Colonic mucosa (tissue), 4 donors: ENCODE measurements at places on chromosomes 2 and 18.

DNA sequence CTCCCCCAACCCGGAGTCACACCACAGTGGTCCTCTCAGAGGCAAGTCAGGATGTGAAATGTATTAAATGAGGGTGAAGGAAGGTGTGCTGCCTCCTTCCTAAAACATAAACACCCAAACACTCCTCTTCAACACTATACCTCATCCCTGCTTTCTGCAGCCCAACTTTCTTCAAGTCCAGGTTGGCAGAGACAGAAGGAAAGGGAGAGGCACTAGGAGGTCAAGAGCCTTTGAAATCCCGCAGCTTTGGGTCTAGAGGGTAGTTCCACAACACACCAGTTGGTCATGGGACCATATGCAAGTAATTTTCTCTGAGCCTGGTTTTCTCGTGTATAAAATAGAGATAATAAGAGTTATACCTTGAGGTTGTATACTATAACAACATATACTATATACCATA, 38.4 kb downstream of the FIGN start:
- no peak for DNase-seq

DNA sequence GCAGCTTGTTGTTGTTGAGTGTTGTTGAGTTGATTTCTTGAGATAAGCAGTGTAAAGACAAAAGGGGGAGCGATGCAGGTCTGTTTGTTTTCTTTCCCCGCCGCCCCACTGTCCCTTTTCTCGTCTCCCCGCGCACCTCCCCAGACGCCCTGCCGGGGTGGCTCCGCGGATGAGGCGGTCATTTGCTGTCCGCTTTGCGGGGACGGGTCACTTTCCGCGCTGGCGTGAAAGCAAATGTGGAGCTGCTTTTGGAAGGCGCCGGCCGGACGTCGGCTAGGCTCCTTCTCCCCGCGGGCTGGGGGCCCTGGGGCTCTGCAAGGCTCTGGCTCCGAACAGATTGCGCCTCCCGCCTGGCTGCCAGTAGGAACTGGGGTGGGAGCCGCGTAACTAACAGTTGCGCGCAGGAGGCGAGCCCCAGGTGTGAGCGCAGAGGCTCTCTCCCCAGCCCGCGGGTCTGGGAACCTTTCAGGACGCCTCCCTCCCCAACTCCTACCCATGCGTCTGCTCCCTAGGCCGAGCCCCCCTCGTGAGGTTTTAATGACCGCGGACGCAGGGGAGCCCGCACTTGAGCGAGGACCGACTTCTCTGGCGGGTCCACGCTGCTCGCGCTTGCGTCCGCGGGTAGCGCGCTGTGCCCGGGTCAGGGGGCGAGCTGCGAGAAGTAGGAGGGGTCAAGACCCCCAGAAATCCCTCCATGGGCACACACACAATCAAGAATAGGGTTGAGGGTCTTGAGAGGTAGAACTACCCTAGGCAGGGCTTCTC, 146.6 kb downstream of the MEIS1 start:
- no peak for DNase-seq

GRCh38 chr2:158755310-158756087, 39.6 kb upstream of the DAPL1 start:
- DNase-seq = no peak

- DNase-seq = no peak
Observed at GRCh38 chr2:100822587-100823248, 2.8 kb downstream of the NPAS2 start.

GRCh38 chr2:179201869-179202268, 62.8 kb downstream of the SESTD1 start:
- DNase-seq = no peak

GRCh38 chr18:24763765-24764513, 303.5 kb downstream of the HRH4 start:
- DNase-seq = no peak

- no peak for DNase-seq
Observed at GRCh38 chr2:227000123-227000522, 163.9 kb downstream of the COL4A4 start.

GRCh38 chr2:29253-29652, 17.1 kb downstream of the FAM110C start:
- DNase-seq = no peak

DNA sequence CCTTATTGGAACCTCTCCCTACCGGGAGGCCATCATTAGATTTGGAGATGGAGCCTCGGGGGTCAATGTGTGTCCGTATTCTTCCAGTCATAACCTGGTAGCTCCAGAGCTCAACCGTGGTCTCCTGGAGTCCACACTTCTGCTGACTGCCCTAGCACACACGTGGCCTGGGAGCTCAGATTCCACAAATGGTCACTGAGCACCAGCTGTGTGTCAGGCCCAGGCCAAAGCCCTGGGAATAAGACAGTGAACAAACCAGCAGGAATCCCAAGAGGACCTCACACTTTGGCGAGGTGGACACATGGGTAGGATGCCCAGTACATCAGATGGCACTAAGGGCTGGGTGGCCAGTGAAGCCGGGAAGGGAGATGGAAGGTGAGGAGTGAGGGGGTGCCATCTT, 15.5 kb downstream of the GYPC start:
- DNase-seq = no peak

- peak; percentile 19 for DNase-seq
Observed at GRCh38 chr2:63488118-63488713, 100.1 kb downstream of the WDPCP start.

DNA sequence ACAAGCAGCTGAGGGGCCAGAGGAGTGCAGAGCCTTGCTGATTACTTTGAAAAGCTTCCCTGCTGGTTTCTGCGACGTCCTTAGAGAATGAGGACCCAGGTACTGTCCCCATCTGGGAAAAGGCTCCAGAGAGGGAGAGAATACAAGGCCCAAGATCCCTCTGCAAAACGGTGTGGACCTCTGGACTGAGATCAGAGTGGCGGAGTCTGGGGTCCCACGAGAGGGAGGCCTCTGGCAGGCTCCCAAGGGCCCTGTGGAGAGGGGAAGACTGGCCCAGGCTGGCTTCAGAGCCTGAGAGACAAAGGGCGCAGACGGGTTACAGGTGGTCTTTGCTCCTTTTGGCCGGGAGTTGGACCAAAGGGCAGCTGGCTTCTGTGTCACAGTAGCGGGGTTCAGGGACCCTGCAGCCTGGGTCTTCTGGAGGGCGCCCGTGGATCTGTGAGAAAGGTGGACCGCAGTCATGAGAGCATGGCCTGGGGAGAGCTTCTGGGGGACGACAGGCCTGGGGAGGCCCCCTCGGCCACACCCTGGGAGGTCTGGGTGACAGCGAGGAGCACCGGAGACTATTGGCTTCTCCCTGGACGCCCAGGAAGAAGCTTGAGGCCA, 805 bp downstream of the SNORC start:
- DNase-seq = no peak

- DNase-seq = no peak
Observed at GRCh38 chr2:239086325-239087020, 238.6 kb downstream of the TWIST2 start.

DNA sequence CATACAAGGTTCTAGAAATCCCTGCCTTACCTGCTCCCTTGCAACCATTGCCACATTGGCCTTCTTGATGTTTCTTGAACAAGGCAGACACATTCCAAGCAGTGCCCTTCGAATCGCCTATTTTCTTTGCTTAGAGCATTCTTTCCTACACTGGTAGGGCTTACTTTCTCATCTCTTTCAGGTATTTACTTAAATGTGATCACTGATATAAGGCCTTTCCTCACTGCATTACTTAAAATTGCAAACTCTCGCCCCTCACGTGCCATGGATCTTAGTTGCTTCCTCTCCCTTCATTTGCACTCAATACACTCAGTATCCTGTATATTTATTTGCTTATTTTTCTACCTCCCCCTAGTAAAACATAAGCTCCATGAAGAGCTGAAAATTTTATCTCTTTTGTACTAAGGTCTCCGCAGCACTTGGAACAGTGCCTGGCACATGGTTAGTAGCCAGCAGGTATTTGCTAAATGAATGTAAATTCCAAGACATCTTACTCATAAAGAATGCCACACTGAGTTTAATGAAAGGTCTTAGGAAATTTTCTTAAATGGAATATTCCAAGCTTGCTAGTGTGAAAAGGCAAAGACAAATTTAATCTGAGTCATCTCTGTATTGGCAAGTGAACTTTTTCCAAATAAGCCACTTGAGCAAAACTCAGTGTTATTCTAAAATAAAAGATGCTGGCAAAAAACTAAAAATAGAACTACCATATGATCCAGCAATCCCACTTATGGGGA, 42.4 kb upstream of the FIGN start:
- DNase-seq = no peak

- peak; percentile 30 for DNase-seq
Observed at GRCh38 chr2:88857951-88858411, 166.5 kb downstream of the RPIA start.

GRCh38 chr2:203804764-203805485, 62.6 kb upstream of the CTLA4 start:
- no peak for DNase-seq

DNA sequence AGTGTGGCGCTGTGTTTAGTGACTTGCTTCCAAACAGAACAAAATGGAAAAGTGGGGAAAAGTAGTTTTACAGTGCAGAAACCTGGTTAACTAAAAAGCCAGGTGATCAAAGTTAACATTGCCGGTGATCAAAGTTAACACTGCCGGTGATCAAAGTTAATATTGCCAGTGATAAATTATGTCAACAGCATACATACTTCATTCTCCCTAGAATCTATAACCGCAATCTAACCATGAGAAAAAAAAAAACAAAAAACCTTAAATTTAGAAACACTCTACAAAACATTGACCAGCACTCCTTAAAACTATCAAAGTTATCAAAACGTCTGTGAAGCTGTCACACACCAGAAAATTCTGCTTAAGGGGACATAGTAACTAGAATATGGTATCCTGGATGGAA, 18.6 kb downstream of the MAP4K3 start:
- no peak for DNase-seq

DNA sequence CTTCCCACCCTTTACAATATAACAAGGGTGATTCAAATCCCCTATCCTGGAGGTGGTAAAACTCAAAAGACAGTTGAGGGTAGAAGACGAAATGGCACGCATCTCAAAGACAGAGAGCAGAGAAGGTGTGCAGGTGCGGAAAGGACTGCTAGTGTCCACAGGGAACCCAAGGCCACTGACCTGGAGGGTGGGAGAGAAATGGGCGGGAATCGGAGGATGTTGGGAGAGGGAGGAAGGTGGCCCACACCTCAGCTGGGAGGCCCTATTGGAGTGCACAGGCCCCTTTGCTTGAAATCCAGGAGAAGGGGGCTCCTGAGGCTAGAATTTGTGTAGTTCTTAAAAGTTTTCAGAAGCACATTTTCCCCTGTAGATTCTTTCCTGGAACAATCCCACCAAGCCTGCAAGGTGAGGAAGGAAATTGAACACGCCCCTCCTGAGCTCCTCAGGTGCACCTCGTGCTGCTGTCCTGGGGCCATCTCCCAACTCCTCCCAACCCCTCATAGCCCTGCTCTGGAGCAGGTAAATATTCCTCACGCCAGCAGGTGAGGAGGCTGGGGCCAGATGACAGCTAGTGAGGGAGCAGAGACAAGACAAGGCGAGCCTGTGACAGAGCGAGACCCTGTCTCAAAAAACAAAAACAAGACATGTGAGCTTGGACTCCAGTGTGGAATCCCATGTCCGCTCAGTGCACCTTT, 99.3 kb downstream of the MCFD2 start:
- no peak for DNase-seq

GRCh38 chr18:79388043-79388442, 7.7 kb upstream of the NFATC1 start:
- peak; percentile 12 for DNase-seq

- DNase-seq = no peak
Observed at GRCh38 chr2:241490825-241491506, 17.4 kb downstream of the STK25 start.

DNA sequence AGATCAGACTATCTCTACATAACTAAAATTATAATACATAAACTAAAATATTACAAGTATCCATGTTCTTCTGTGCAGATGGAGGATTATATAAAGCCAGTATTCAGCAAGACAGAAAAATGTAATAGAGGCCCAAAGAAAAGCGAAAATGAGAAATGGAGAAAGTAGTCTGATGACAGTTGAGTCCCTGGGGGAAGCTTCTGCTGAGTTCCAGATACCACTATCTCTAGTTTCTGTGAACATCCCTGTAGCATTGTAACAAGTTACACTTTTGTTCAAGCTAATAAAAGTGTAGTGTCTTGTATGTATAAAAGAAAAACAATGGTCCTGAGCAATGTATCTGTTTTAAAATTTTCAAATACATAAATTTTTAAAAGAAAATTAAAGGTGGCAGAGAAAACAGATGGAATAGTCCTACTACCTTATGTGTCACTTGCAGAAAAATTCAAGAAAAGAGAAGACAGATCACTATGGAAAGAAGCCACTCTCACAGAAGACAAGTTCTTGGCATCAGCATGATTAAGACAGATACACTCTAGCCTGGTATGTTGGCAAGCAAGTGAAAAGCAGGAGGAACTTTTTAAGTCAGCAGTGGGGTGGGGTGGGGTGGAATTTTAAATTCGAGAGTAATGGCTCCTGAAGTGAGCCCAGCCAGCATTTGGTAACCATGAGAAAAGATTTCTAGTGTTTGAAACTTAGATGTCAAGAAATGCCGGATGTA, 541.9 kb downstream of the LRRTM4 start:
- DNase-seq = no peak

DNA sequence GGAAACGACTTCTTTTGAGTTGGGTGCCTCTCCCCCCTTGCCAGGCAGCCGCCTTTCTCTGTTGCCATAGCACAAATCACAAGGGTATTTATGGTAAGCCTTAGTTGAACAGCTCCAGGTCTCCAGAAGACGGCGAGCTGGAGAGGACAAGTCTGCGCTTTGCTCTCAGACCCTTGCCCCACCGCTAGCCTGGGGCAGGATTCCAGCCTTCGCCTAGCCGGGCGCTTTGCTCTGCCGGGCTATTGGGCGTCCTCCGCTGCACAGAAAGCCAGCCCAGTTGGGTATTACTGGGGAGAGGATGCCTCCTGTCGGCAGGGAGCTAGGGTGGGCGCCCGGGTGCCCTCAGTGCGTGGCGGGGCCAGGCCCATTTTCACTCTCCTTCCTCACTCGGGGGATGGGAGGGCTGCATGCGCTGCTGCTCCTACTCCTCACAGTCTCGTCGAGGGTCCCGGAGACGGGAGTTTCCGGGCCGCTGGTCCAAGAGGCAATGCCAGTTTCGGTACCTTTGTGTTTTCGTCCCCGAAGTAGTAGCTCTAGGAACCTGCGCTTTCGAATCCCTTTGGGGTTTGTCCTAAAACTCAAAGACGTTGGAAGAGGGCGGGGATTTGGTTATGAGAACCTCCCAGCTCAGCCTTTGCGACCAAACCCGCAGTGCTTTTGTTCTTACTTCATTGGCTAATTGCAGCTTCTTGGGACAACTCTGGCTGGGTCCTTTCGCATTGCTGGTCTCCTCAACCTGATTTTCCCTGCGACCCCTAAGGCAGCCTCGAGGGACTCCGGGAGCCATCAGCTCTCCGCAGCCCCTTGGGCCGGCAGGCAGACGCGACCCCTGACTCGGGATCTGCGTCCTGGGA, 3.6 kb upstream of the DLX2 start:
- no peak for DNase-seq

- DNase-seq = peak; percentile 14
Observed at GRCh38 chr2:238423561-238424312, 3.0 kb upstream of the ASB1 start.

GRCh38 chr18:59665057-59666006, 31.9 kb downstream of the CCBE1 start:
- no peak for DNase-seq

DNA sequence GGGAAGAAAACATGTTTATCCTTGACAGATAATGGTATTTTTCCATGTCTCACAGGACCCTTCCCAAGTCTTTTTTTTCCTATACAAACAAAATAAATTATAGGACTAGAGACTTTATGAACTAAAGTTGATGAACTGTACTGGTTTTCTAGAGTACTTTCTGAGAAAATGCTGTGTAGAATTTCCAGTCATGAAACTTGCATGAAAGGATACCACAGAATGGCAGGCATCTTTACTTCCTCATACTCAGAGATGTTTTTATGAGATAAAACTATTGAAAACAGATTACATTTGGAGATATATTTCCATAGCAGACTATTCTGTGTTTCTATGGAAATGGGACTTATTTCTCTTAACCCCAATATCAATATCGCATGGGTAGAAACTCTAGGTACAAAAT, 403.5 kb downstream of the PARD3B start:
- no peak for DNase-seq
